ENCODE measurements at places on chromosomes 5 and 9. TPM values are rescaled to one million over a fixed set of nuclear protein-coding genes. Genes with fewer than 3 reads are reported as not detected.

Gene GHR
- total RNA-seq: 1.8 TPM

Gene PCDHAC1
- total RNA-seq: 0.06 TPM

Gene WNK2
- total RNA-seq: 0.06 TPM

Gene PCDHGA9
- total RNA-seq: 4.5 TPM

Gene UGT3A1
- not detected for total RNA-seq

Gene LCP2
- 5.7 TPM for total RNA-seq

Gene ANKDD1B
- 0.70 TPM for total RNA-seq

Gene RELL2
- 8.5 TPM for total RNA-seq

Gene C9
- 0.44 TPM for total RNA-seq

Gene PDZD2
- total RNA-seq: 8.4 TPM

Gene PRUNE2
- 9.6 TPM for total RNA-seq

Gene LHX6
- 32.0 TPM for total RNA-seq

Gene LURAP1L
- total RNA-seq: 10.8 TPM

Gene ERAP2
- total RNA-seq: 12.7 TPM

Gene CCNO
- 0.70 TPM for total RNA-seq

Gene LCN2
- not detected for total RNA-seq

Gene FPGS
- 91.9 TPM for total RNA-seq

Gene AGXT2
- not detected for total RNA-seq

Gene DOK3
- 15.6 TPM for total RNA-seq

Gene ATP6V1G1
- total RNA-seq: 146 TPM

Gene PKD2L2
- total RNA-seq: not detected

Gene SAXO1
- not detected for total RNA-seq

Gene TEX10
- 19.1 TPM for total RNA-seq

Gene NOXA1
- total RNA-seq: 1.7 TPM

Gene HNRNPK
- total RNA-seq: 557 TPM

Gene CDKN2B
- 49.7 TPM for total RNA-seq

Gene IL3
- not detected for total RNA-seq

Gene INSL6
- not detected for total RNA-seq

Gene PCSK5
- total RNA-seq: 25.5 TPM

Gene C1QTNF2
- total RNA-seq: 0.06 TPM

Gene NMUR2
- total RNA-seq: 0.87 TPM

Gene SOWAHA
- not detected for total RNA-seq

Gene IFNB1
- total RNA-seq: not detected

Gene ASPN
- total RNA-seq: not detected

Gene IL13
- not detected for total RNA-seq

Gene ANKRD34B
- total RNA-seq: 0.05 TPM

Gene MXD3
- 6.0 TPM for total RNA-seq

Gene OR13C8
- not detected for total RNA-seq

Gene GFI1B
- total RNA-seq: not detected

Gene NEUROG1
- not detected for total RNA-seq

Gene PCDHAC2
- total RNA-seq: not detected

Gene CD180
- not detected for total RNA-seq

Gene NR5A1
- total RNA-seq: not detected

Gene DELE1
- 69.5 TPM for total RNA-seq
